ENCODE measurements at places on chromosomes 11 and 22.

DNA sequence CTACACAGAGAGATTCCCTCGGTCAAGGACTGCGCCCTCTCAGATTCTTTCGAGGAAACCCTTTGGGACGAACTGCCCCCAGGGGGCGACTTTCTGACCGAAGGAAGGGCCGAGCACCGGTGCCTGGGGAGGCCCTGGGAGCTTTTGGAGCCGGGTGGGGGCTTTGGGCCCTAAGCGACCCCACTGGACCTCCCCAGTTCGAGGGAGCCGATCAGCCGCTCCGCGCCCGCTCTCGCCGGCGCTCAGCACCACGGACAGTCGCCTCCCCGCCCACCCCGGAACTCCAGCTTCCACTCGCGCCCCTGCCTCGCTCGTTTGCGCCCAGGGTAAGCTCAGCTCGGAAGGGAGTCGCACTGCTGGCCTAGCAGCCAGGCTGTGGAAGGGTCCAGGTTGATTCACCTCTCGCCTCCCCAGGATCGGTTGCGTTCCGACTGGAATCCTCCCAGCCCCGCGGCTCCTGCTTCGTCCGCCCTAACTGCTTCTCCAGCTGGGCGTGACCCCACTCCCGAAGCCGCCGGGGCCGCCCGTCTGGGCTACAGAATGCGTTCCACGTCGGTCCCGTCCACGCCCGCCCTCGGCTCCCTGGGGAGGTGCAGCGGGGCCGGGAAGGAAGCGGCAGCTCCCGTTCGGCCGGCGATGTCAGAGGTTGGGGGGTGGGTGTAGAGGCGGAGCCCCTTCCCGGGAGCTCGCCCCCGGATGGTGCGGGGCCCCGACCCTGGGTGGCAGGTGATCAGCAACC lies 428 bp downstream of the SCN3B start:
- no peak for DNase-seq

GRCh38 chr11:70108250-70108649 lies 30.1 kb downstream of the ANO1 start:
- no peak for DNase-seq

DNA sequence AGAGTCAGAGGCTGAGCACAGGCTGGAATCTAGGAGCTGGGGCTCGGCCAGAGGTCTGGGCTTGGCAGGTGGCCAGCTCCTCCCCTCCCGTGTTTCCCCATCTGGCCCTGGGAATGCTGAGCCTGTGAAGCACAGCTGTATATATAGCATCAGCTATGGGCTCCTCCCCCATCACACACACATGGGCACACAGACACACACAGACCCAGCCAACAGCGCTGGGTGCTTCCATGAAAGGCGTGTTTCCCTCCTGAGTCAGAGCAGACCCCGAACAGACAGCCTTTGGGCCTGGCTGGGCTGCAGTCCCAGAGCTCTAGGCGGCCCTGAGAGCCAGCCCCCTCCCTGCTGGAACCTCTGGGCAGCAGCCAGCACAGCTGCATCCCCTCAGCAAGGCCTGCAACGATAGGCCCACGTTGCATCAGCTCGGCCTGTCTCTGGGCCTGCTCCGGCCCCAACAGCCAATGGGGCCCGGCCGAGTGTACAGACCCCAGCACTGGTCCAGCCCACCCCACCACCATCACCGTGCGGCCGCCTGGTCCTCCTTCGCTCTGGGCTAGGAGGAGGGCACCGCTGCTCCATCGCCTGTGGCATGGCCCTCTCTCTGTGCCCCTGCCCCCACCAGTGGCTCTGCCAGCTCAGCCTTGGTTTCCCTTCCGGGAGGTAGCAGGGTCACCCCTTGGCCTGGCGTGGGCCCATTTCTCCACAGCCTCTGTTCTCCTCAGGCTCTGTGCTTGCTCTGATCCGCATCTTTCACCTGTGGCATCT lies 7.6 kb upstream of the SERPINH1 start:
- DNase-seq, result no peak

GRCh38 chr11:113373306-113373705 lies 14.3 kb upstream of the ANKK1 start:
- no peak for DNase-seq

DNA sequence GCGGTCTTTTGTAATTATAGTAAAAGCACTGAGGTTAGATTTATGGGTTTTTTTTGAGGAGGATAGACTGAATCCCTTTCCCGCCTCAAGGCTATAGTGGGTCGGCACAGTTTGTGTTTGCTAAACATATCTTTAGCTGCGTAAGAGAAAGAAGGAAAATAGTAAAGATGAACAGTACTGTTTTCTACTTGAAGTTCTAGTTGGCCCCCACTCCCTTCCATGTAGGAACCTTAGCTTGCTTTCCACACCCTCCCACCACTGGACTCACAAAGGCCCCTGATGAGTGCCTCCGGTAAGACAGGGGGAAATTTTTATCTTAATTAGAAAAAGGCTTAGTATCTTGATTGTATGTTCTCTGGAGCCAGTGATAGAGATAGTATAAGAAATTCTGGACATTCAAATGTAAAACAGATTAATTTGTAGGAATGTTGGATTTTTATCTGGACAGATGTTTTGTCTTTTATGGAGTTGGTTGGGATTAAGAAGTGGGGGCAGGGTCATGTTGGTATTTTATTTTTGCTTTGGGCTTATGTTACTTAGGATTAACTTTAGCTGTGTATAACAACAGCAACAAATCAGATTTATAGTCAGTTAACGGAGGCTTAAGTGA lies 49.4 kb downstream of the PTPRJ start:
- DNase-seq, result no peak
